ENCODE measurements at places on chromosomes 1 and 21.

GRCh38 chr1:197356723-197357533 lies 88.9 kb downstream of the CRB1 start:
- DNase-seq = peak; percentile 53

GRCh38 chr1:118116401-118116800 lies 68.6 kb downstream of the SPAG17 start:
- no peak for DNase-seq

- DNase-seq = no peak
These were observed 36.6 kb downstream of the XCL1 start for GRCh38 chr1:168613038-168613451.

- DNase-seq = peak; percentile 61
These were observed 8.2 kb upstream of the IL22RA1 start for GRCh38 chr1:24151175-24151533.
